ENCODE measurements at places on chromosomes 4 and X. TPM values are rescaled to one million over a fixed set of nuclear protein-coding genes. Genes with fewer than 3 reads are reported as not detected.

DNA sequence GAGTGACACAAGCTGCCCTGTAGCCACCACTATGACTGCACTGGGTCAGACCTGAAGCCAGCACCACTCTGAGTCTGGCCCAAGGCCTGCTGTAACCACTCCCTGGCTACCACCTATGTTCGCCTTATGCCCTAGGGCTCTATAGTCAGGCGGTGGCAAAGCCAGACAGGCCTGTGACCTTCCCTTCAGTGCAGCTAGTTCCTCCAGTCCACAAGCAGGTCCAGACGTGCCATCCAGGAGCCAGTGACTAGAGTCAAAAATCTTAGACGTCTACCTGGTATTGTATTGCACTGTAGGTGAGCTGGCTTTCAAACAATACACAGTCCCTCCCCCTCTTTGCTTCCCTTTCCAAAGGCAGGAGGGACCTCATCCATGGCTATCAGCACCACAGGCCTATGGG is 54.0 kb upstream of the RNF128 start:
- no peak overlapping the region for H3K27ac ChIP-seq
- H3K27me3 ChIP-seq, result peaks cover 2% of the 10 kb centered on the region
- H3K4me3 ChIP-seq, result no peak overlapping the region
- H3K4me1 ChIP-seq, result no peaks in the 10 kb centered on the region

- H3K4me1 ChIP-seq, result no peaks in the 10 kb centered on the region
- H3K27ac ChIP-seq, result no peak overlapping the region
- H3K36me3 ChIP-seq, result no peaks in the 10 kb centered on the region
Measured at GRCh38 chr4:112329672-112330375, 32.7 kb downstream of the ALPK1 start.

Gene PPEF2
- polyA plus RNA-seq, result not detected

- H3K36me3 ChIP-seq, result no peaks in the 10 kb centered on the region
Measured at GRCh38 chrX:109487640-109488039, 5.8 kb upstream of the GUCY2F start.

- H3K27me3 ChIP-seq, result peaks cover 7% of the 10 kb centered on the region
- H3K27ac ChIP-seq, result no peak overlapping the region
- no peak overlapping the region for H3K4me3 ChIP-seq
- no peaks in the 10 kb centered on the region for H3K4me1 ChIP-seq
- H3K36me3 ChIP-seq, result no peaks in the 10 kb centered on the region
- no peak for DNase-seq
Measured at GRCh38 chr4:183808097-183808456, 97.0 kb upstream of the STOX2 start.

DNA sequence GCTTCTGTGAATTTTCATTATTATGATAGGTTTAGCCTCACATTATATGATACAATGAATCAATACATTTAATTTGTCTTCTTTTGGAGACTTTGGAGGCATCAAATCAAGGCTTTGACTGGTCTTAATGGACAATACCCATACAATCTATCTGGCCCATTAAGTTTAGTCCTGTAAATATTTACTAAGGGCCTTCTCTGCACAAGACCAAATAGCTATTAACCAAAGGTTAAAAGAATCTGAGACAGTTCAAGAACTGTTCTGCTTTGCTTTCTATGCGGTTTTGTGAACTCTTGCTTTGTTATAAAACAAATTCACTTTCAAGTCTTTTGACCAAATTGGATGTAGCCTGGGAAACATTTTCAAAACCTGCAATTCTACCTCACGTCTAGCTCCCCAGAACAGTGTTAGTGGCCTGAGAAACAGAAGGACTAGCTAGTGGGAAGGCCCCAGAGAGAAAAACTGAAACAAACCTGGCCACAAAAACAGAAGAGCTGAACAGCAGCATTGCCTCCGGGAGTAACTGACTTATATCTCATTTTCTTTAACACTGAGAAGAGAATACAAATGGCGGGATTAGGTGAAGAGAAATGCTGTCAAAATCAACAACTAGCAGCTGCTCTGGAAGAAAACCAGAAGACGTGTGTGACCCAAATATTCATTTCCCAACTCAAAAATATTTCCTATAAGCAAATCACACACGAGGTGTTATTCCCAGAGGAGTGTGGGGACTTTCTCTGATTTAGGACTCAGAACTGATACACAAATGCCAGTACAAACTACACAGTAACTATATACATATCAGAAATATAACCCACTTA is 548 bp downstream of the TLR1 start:
- peak overlapping the region; percentile 93 for H3K4me3 ChIP-seq
- peak; percentile 34 for DNase-seq
- peaks cover 46% of the 10 kb centered on the region for H3K36me3 ChIP-seq
- no peaks in the 10 kb centered on the region for H3K27me3 ChIP-seq

- no peak overlapping the region for H3K4me3 ChIP-seq
- no peaks in the 10 kb centered on the region for H3K4me1 ChIP-seq
- DNase-seq, result no peak
- H3K27me3 ChIP-seq, result peaks cover 4% of the 10 kb centered on the region
- H3K27ac ChIP-seq, result no peak overlapping the region
Measured at GRCh38 chr4:138297743-138298405, 55.7 kb upstream of the SLC7A11 start.

- no peak overlapping the region for H3K27ac ChIP-seq
- H3K4me1 ChIP-seq, result peaks cover 30% of the 10 kb centered on the region
- H3K36me3 ChIP-seq, result peaks cover 2% of the 10 kb centered on the region
- H3K4me3 ChIP-seq, result no peak overlapping the region
- H3K27me3 ChIP-seq, result no peaks in the 10 kb centered on the region
Measured at GRCh38 chr4:10007436-10007740, 13.9 kb downstream of the SLC2A9 start.

- H3K4me1 ChIP-seq, result no peaks in the 10 kb centered on the region
- DNase-seq, result no peak
- no peaks in the 10 kb centered on the region for H3K36me3 ChIP-seq
- no peak overlapping the region for H3K27ac ChIP-seq
Measured at GRCh38 chr4:4641661-4642495, 100.0 kb upstream of the STX18 start.

- H3K27me3 ChIP-seq, result peaks cover 1% of the 10 kb centered on the region
- H3K27ac ChIP-seq, result no peak overlapping the region
- H3K4me3 ChIP-seq, result no peak overlapping the region
- H3K4me1 ChIP-seq, result peaks cover 6% of the 10 kb centered on the region
- H3K36me3 ChIP-seq, result no peaks in the 10 kb centered on the region
- DNase-seq, result no peak
Measured at GRCh38 chr4:128519163-128519830, 231.7 kb upstream of the PGRMC2 start.

GRCh38 chr4:25567253-25567652 is 88.4 kb upstream of the SLC34A2 start:
- no peak overlapping the region for H3K27ac ChIP-seq
- H3K4me3 ChIP-seq, result no peak overlapping the region
- H3K4me1 ChIP-seq, result no peaks in the 10 kb centered on the region
- DNase-seq, result no peak
- no peaks in the 10 kb centered on the region for H3K27me3 ChIP-seq

DNA sequence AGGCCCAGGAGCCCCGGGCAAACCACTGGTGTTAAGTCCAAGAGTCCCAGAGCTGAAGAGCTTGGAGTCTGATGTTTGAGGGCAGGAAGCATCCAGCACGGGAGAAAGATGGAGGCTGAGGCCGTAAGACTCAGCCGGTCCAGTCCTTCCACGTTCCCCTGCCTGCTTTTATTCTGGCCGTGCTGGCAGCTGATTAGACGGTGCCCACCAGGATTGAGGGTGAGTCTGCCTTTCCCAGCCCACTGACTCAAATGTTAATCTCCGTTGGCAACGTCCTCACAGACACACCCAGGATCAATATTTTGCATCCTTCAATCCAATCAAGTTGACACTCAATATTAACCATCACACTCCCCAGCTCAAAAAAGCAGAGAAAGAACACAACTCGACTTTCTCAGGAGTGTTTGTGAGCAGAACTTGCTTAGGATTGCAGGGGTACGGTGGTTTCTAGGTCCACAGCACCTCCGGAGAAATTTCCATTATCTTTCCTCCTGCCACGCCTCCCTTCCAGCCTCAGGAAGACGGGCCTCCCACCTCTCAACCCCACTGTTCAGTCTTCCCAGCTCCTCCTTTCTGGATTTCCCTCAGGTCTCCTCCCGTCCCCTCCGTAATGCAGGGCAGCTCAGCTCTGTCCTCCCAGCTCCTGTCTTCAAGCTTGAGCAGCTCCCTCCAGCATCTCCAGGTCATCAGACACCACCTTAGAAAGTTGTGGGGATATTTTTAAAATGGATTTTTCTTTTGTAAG is 13.3 kb upstream of the TMEM271 start:
- no peak overlapping the region for H3K27ac ChIP-seq
- no peak overlapping the region for H3K4me3 ChIP-seq
- DNase-seq, result no peak
- no peaks in the 10 kb centered on the region for H3K4me1 ChIP-seq
- H3K36me3 ChIP-seq, result peaks cover 3% of the 10 kb centered on the region

Gene MAGEA2
- not detected for polyA plus RNA-seq

DNA sequence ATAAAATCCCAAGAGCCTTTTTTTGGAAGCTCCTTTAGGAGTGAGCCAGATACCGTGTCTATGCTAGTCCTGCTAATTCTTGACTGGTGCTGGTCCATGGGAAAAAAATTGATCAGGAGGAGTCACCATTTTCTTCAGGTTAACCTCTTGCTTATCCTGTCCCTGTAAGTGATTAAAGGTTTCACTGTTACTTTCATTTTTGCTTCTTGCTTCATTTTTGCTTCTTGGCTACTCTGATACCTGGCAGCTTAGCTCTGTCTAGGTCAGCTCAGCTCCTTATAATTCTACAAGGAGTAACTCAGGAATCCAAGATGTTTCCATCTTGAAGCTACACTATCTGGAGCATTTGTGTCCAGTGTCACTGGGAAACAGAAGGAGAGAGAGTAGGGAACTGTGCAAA is 45.7 kb downstream of the AFM start:
- no peaks in the 10 kb centered on the region for H3K4me1 ChIP-seq
- H3K27ac ChIP-seq, result no peak overlapping the region
- no peaks in the 10 kb centered on the region for H3K36me3 ChIP-seq
- H3K27me3 ChIP-seq, result no peaks in the 10 kb centered on the region
- no peak for DNase-seq

- no peaks in the 10 kb centered on the region for H3K27me3 ChIP-seq
- no peak overlapping the region for H3K4me3 ChIP-seq
- H3K4me1 ChIP-seq, result peaks cover under 1% of the 10 kb centered on the region
- H3K36me3 ChIP-seq, result no peaks in the 10 kb centered on the region
- no peak overlapping the region for H3K27ac ChIP-seq
- DNase-seq, result peak; percentile 26
Measured at GRCh38 chr4:183256756-183257385, 63.2 kb downstream of the CLDN22 start.

DNA sequence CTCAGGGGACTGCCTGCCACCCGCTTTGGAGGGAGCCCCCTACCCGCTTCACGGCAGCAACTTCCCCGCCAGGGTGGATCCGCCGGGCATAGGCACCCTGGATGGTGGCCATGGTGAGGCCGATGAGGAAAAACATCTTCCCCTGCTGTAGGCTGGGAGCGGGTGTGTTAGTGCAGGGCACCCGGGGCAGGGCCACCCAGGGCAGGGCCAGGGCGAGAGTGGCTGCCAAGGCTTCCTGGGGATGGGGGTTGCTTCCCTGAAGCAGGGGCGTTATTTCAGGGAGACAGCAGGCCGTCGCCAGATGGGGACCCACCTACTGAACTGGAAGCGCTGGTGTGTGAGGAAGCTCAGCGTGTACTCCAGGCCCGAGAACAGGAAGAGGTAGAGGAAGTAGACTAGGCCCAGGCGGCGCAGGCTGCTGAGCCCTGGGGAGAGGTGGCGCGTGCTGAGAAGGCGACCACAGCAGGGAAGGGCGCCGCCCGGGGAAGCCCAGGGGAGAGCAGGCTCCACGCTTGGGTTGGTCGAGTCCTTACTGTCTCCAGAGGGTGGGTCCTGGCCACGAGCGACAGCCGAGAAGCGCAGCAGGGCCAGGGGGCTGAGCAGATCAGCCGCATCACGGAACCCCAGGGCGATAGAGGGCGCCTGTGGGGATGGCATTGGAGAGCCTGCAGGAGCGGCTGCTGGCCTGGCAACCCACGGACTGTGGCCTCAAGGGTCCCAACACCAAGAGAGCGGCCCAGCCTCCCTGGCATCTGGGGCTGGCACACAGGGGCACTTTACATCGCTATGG is 31.5 kb downstream of the NOP14 start:
- DNase-seq, result peak; percentile 54
- H3K4me3 ChIP-seq, result peak overlapping the region; percentile 88
- H3K27ac ChIP-seq, result peak overlapping the region; percentile 89
- peaks cover 11% of the 10 kb centered on the region for H3K36me3 ChIP-seq
- peaks cover 41% of the 10 kb centered on the region for H3K4me1 ChIP-seq

Data from immature natural killer cell (primary cell).